ENCODE measurements at places on chromosomes 4 and X.

GRCh38 chr4:6917461-6918271 is 8.0 kb downstream of the TBC1D14 start:
- peak; percentile 92 for DNase-seq

GRCh38 chr4:77006753-77007353 is 57.3 kb downstream of the SEPTIN11 start:
- DNase-seq = no peak

GRCh38 chrX:47612418-47612817 is 7.2 kb downstream of the SYN1 start:
- DNase-seq = no peak

- no peak for DNase-seq
These were observed 114.4 kb downstream of the STK32B start for GRCh38 chr4:5165420-5166369.

GRCh38 chr4:80005863-80006262 is 67.2 kb downstream of the ANTXR2 start:
- no peak for DNase-seq

DNA sequence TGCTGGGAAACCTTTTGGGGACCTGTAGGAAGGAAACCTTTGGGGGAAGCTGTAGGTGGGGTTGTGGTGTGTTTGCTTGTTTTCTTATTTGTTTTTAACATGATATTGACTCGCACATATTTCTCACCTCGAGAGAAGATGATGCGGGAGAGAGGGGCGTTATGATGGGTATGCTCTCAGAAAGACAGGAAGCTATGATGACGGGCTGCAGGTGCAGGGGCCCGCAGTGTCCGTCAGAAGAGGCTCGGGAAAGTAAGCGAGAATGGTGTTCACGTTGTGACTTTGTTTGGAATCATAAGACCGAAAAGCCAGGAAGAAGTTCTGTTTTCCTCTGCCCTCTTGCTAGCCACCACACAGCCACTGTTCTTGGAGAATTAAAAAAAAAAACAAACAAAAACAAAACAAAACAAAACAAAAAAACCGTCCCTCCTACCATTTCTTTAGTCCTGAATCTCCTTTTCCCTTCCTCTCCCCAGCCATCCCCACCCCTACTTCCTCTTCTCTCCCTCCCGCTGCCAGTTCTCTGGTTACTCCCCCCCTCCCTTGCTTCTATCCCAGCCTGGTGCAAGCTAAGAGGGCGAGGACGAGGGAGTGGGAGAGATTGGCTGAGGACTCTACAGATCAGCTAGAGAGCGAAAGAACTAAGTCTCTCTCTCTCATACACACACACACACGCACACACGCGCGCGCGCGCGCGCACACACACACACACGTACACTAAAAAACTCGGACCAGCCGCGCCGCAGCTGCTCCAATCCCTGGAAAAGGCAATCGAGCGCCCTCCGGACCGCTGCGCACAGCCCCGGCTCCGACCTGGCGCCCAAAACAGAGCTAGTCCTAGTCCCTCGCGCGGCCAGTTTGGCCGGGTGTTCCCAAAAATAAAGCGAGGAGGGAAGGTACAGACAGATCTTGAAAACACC is at the start of gene BMP3:
TSS of gene BMP3 (plus strand) at position 648 of the 920 bp plus-strand sequence. CDS start 577 bp downstream, outside the sequence.
- no peak for DNase-seq

DNA sequence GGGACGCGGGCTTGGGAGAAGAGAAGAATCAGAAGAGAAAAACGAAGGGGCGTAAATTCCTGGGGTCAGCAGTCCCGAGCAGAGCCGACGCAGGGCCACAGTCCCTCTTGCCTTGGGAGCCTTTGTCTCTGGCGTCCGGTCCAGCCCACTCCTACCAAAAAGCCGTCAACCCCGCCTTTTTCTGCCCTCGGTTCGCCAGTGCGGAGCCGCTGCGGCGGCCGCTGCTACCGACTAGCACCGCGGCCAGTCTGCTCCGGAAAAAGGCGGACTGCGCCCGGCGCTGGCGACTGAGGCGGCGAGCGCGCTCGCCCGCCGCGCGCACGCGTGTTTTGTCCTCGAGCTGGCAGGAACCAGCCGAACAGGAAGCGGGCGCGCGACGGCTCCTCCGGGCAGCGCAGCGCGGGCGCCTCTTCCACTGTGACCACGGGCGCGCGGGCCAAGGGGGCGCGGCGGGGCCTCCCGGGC is 502 bp downstream of the HNRNPDL start:
- peak; percentile 60 for DNase-seq

GRCh38 chrX:31132821-31133241 is 61.0 kb upstream of the FTHL17 start:
- no peak for DNase-seq

- DNase-seq = no peak
These were observed 47.3 kb upstream of the SMIM31 start for GRCh38 chr4:164706675-164707074.

DNA sequence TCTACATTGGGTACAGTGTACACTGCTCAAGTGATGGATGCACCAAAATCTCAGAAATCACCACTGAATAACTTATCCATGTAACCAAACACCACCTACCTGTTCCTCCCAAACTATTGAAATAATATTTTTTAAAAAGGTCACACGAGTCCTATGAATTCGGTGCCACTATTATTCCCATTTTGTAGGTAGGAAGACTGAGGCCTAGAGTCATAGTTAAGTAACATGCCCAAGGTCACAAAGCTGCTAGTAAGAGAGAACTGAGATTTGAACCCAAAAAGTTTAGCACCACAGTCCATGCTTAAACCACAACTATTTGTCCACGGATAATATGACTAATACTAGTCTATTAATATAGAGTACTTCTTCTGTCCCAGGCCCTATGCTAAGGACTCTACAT is 2.7 kb downstream of the ARHGEF6 start:
- no peak for DNase-seq

- DNase-seq = no peak
These were observed 81.8 kb upstream of the EFNB1 start for GRCh38 chrX:68746988-68747387.

GRCh38 chrX:38126179-38126578 is 94.5 kb downstream of the SRPX start:
- no peak for DNase-seq

GRCh38 chr4:4937926-4938325 is 78.5 kb downstream of the MSX1 start:
- no peak for DNase-seq

- DNase-seq = no peak
These were observed 429.1 kb upstream of the INTU start for GRCh38 chr4:127203562-127204200.

GRCh38 chr4:100591161-100591876 is 73.5 kb upstream of the EMCN start:
- no peak for DNase-seq

- no peak for DNase-seq
These were observed 119.1 kb upstream of the PRDX4 start for GRCh38 chrX:23548164-23548563.

GRCh38 chrX:1231850-1232465 is 19.5 kb upstream of the CRLF2 start:
- DNase-seq = no peak

GRCh38 chrX:29039501-29039900 is 452.3 kb downstream of the IL1RAPL1 start:
- DNase-seq = no peak

DNA sequence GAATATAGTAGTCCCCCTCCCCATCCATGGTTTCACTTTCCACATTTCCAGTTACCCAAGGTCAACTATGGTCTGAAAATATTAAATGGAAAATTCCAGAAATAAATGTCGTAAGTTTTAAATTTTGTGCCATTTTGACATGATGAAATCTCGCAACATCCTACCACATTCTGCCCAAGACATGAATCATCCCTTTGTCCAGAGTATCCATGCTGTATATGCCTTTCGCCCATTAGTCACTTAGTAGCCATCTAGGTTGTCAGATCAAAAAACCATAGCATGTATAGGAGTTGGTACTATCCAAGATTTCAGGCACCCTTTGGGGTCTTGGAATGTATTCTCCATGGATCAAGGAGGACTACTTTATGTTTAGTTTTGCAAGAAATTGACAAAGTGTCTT is 8.3 kb downstream of the PRRG1 start:
- no peak for DNase-seq

- DNase-seq = no peak
These were observed at the start of gene NLGN4X for GRCh38 chrX:6228720-6229119. TSS of gene NLGN4X (minus strand) at chrX:6228867. CDS start at chrX:6151466, 77,401 bp downstream.

GRCh38 chr4:154314248-154314647 is 177.4 kb downstream of the DCHS2 start:
- DNase-seq = no peak

DNA sequence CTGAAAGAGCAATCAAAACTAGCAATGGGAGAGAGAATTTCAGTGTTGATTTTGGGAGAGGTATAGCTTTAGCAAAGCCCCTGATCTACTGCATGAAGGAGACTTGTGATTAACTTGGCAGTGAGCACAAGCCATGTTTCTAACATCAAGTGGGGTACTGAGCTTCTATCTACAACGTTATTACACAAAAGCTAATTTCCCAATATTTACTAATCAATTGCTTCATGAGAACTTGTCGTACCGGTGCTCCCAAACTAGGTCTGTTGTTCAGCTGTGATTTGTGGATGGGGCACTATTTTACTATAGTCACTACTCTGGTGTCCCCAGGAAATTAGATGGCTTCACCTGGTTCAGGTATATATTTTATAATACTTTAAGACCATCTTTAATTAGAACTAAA is 16.2 kb downstream of the ANK2 start:
- no peak for DNase-seq

GRCh38 chr4:113336556-113336955 is 287.1 kb downstream of the ANK2 start:
- DNase-seq = no peak

DNA sequence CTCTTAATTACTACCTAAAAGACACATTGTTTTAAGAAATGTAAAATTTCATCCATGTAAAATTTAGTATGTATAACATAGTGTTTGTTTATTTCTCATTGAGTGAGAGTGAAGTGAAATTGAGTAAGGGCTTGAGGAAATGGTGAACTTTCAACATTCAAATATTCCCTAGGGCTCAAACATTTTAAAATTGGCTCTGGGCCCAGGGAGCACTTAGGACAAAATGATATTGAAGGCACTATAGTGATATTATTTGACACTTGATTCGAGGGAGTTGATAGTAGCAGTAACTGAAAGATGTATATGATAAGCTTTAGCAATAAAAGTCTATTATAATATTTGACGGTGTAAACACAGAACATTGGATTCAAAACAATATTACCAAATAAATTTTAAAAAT is 1244.0 kb upstream of the TENM3 start:
- DNase-seq = no peak

DNA sequence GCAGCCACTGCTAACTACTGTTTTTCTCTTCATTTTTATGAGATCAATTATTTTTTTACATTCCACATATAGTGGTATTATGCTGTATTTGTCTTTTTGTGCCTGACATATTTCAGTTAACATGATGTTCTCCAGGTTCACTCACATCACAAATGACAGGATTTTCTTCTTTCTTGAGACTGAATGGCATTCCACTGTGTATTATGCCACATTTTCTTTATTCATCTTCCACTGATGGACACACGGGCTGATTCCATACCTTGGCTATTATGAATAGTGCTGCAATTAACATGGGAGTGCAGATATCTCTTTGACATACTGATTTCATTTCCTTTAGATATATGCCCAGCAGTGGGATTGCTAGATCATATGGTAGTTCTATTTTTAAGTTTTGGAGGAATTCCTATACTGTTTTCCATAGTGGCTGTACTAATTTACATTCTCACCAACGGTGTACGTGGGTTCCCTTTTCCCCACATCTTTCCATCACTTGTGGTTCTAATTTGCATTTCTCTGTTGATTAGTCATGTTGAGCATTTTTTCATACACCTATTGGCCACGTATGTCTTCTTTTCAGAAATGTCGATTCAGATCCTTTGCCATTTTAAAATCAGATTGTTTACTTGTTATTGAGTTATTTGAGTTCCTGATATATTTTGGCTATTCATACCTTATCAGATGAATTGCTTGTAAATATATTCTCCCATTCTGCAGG is 14.9 kb upstream of the ZCCHC4 start:
- DNase-seq = no peak

DNA sequence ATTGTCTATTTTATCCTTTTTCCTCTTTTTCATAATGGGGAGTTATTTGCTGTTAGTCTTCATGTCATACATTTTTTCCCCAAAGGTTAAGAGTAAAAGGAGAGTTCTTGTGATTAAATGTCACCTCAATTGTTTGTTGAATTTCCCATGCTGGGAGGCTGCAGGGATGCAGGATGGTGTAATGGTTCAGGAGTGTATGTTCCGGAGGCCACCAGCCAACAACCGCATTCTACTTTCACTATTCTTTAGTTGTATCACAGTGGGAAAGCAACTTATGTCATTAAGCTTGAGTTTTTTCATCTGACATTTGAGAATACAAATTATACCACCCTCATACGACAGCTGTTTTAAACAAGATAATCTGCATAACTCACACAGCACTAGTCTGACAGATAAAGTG is 15.4 kb downstream of the AFP start:
- no peak for DNase-seq

DNA sequence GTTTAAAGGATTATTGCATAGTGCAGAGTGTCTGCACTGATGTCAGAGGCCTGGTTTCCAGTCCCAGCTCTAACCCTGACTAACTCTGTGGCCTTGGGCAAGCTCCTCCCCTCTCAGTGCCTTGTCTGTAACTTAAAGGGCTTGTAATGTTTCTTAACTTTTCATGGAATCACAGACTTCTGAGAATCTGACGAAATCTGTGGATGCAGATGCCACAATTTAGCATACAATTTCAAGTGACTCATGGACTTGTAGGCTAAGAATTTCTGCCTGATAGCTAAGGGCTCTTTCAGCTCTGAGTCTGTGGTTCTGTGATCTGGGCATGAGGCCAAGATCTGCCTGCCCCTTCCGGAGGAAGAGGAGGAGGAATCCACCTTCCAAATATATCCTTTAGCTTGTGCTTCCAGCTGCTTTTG is 236.9 kb downstream of the AR start:
- DNase-seq = peak; percentile 6

GRCh38 chr4:76518241-76518640 is 83.2 kb downstream of the SHROOM3 start:
- no peak for DNase-seq

DNA sequence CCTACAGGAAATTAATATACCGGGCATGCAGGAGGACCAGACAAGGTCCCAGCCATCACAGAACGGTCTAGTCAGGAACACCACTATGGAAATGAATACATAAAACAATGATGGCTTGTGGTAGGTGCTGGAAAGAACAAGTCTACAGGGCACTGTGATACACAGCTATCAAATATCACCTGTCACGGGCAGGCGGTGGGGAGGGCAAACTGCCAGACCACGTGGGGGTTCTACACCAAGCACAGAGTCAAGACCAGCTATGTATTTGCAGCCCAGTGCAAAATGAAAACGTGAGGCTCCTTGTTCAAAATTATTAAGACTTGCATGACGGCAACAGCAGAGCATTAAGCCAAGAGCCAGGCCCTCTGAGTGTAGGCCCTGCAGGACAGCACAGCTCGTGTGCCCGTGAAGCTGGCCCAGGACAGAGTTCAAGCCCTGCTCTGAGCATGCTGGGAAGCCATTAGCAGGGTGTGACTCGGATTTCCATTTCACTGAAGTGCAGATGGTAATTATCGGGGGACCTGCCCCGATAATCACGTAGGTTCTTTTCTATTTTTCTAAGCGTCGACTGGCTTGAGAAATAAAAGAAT is 83.6 kb downstream of the JAKMIP1 start:
- DNase-seq = no peak

GRCh38 chrX:810186-810585 is 179.6 kb downstream of the SHOX start:
- DNase-seq = no peak
